ENCODE measurements at places on chromosomes 3 and 15. TPM values are rescaled to one million over a fixed set of nuclear protein-coding genes. Genes with fewer than 3 reads are reported as not detected.

Gene GP5
- 0.14 TPM for total RNA-seq

Gene ASB14
- 0.05 TPM for total RNA-seq

Gene PRR23B
- total RNA-seq = not detected

Gene CLRN1
- not detected for total RNA-seq

Gene CACNA1D
- total RNA-seq = not detected

Gene IL16
- total RNA-seq = under 0.01 TPM

Gene SYNPR
- total RNA-seq = not detected

Gene IGSF11
- total RNA-seq = not detected

Gene SMCO1
- total RNA-seq = not detected

Gene SV2B
- under 0.01 TPM for total RNA-seq

Gene MELTF
- total RNA-seq = 9.8 TPM

Gene CELSR3
- 0.89 TPM for total RNA-seq

Gene CCDC191
- total RNA-seq = 2.3 TPM

Gene IMPG2
- total RNA-seq = 0.59 TPM

Gene CDHR4
- total RNA-seq = not detected

Gene MST1R
- total RNA-seq = 0.30 TPM

Gene CCDC174
- 13.4 TPM for total RNA-seq

Gene RARRES1
- 43.9 TPM for total RNA-seq

Gene SCAANT1
- not detected for total RNA-seq

Gene MGA
- total RNA-seq = 37.1 TPM

Gene PLA2G4E
- not detected for total RNA-seq

Gene CKMT1B
- not detected for total RNA-seq

Gene USF3
- 5.3 TPM for total RNA-seq

Gene TPRG1
- total RNA-seq = 0.30 TPM

Gene SLC51A
- total RNA-seq = not detected

Gene MYZAP
- under 0.01 TPM for total RNA-seq

Gene DNASE1L3
- total RNA-seq = not detected

Gene FAM107A
- not detected for total RNA-seq

Data from smooth muscle cell of the umbilical artery (primary cell).